Thyroid gland (tissue), 4 donors: ENCODE measurements at places on chromosomes 6 and 20.

- no peak for DNase-seq
Measured at GRCh38 chr6:33277663-33278391, 904 bp downstream of the B3GALT4 start.

- no peak for DNase-seq
Measured at GRCh38 chr6:155077784-155078183, 82.7 kb downstream of the TIAM2 start.

DNA sequence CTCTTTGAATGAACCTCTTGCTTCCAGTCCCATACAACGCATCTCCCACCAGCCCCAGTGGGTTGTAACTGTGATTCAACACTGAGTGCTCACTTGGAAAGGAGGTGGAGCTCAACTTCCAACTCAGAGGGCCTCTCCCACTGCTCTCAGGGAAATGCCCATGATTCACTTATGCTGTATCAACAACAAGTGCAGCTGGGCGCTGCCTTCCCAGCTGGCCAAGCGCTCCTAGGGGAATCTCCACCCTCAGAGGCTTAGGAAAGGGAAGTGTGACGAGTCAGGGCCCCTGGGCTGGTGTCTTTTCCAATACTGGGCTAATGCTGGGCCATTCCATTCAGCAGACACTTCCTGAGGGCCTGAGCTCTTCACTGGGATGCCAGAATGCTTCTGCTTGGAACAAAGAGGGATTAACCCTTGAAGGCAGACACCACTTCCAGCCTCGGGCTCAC lies 8.1 kb upstream of the OCSTAMP start:
- DNase-seq = peak; percentile 49

- no peak for DNase-seq
Measured at GRCh38 chr6:92647630-92648029, 771.7 kb downstream of the EPHA7 start.

GRCh38 chr6:113636357-113636824 lies 220.8 kb upstream of the MARCKS start:
- DNase-seq = no peak

GRCh38 chr6:127997496-127998164 lies 96.8 kb upstream of the THEMIS start:
- DNase-seq = no peak

GRCh38 chr6:137121401-137121997 lies 51.9 kb downstream of the IL22RA2 start:
- no peak for DNase-seq

GRCh38 chr6:162315291-162315690 lies 412.3 kb downstream of the PRKN start:
- DNase-seq = no peak

GRCh38 chr6:151566557-151566956 lies 72.7 kb downstream of the CCDC170 start:
- no peak for DNase-seq

DNA sequence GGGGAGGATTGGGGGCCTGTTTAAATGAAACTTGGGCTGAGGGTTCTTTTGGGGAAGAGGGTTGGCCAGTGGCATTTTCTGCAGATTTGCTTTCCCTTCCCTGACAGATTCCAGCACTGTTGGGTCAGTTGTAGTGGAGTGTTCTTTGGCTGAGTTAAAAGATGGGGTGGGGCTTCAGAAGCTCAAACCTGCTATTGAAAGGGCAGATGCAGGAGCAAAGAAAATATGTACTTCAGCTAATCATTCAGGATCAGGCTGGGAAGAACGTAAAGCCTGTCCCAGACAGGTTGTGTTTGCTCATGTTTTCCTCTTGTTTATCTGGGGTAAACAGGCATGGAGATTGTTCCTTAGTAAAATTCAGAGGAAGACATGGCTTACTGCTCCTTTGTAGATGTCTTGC lies 2.5 kb downstream of the SASH1 start:
- peak; percentile 51 for DNase-seq

DNA sequence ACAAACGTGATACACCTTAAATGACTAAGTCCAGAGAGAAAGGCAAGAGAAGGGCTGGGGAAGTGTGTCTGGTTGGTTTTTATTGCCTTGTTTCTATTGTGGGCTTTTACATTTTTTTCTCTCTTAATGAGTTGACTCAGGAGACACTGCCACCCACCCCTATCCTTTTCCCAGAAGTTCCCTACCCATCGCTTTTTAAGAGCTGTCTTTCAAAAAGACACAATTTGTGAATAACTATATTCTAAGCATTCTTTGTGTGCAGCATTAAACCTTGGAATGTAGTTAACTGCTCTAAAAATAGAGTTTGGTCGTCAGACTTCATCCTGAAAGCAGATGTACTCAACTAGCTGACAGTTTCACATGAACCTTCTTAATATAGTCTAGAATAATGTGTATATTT lies 174.9 kb downstream of the ISM1 start:
- no peak for DNase-seq

- no peak for DNase-seq
Measured at GRCh38 chr6:57104336-57104735, 14.3 kb downstream of the ZNF451 start.

DNA sequence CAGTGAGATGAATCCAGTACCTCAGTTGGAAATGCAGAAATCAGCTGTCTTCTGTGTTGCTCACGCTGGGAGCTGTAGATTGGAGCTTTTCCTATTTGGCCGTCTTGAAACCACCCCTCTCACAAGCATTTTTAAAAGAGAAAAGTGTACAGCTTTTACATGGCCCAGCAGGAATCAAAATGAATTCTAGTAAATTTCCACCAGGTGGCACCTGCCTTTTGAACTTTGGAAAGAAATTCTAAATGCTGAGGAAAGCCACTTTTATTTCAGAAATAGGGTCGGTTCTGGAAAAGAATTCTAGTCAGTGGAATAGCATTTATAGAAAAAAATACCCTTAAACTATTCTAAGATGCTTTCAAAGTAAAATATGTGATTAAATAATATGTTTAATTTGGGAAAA lies 647.8 kb downstream of the CD109 start:
- DNase-seq = no peak

DNA sequence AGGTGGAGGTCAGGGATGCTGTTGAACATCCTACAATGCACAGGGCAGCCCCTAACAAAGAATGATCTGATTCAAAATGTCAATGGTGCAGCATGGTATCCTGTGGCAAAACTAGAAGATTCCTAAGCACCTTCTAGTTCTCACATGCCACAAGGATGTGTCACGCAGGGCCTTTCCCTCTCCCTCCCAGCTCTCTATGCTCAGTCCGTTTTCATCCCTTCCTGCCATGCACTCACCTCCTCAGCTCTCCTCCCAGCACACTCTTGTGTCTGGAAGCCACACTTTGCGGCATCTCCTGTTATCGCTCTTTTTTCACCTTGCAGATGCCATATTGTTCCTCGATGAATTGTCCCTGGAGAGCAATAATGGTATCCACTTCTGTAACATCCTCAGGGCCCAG lies 263.4 kb downstream of the CDC5L start:
- DNase-seq = no peak

DNA sequence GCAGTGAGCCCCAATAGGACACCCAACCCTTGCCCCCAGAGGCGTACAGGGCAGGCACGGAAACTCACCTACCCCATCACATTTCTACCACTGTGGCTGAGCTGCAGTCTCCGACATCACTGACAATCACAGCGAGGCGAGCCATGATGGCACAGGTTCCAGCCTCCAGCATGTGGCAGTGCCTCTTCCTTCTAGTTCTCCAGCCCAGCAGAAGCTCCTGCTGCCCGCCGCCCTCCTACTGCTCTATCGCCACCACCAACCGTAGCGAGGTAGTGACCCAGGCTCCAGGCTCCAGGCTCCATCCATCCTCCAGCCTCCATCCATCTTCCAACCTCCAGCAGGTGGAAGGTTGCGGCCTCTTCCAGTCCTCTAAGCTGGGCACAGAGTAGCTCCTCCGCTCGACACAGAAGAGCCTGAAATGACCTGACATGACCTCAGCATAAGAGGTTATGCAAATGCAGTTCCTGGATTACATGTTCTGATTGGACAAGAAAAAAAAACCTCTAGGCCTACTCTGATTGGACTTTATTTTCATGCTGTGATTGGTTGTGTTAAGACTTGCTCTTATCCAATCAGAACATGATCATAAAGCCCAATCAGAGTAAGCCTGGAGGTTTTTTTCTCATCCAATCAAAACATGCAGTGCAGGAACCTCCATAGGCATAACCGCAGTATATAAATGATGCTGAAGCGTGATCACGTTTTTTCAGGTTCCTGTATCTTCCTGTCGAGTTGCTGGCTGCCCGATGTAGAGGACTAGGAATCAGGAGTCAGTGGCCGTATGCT lies 438.9 kb upstream of the ZNF337 start:
- no peak for DNase-seq

GRCh38 chr6:3328145-3328544 lies 69.4 kb downstream of the PSMG4 start:
- DNase-seq = no peak

DNA sequence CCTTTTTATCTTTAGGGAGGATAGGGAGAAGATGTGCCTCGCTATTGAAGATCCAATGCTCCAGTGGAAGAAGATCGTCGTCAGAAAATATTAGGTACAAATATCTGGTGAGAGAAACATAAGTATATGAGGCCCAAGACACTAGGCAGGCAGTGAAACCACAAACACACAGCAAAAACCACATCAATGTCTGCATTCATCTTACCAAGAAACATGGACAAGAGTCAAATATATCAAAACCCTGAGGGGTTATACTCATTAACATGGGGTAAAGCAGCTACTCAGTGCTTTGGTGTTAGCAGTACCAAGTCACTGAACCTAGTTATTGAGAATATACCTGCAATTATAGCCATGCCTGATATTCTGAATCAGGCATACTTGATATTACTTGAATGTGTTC lies 101.4 kb upstream of the FAM184A start:
- no peak for DNase-seq

- DNase-seq = no peak
Measured at GRCh38 chr20:63881451-63882226, 13.3 kb upstream of the DNAJC5 start.

DNA sequence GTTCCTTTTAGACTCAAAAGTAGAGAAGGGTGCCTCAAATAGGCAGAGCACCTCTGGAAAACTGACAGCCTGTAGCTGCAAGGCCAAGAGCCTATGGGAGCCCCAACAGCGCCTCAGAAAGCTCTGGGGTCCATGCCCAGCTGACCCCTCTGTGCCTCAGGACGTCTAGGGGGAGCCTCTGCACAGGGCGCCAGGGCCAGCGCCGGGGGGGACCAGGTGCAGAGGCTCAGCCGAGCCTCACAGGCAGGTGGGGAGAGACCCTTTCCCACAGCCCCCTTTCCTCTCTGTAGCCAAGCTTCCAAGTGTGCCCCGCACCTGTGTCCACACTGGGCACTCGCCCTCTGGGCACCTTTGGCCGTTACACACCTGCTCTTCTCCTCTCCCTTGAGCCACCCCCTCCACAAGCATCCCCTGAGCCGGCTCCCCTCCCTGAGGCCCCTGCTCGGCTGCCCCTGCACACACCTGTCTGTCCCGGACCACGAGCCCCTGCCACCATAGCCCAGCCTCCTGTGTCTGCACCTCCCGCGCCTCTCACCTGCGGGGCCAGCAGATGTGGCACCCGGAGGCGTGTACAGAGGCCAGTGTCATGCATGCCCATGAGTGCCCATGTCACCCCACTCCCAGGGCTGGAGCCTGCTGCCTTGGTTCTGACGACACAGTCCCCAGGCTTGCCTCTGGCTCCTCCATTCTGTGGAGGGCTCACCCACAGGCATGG lies 53.2 kb downstream of the GINS1 start:
- no peak for DNase-seq

GRCh38 chr20:32672982-32673851 lies 524 bp downstream of the C20orf203 start:
- no peak for DNase-seq

- no peak for DNase-seq
Measured at GRCh38 chr20:37627767-37628130, 66.1 kb upstream of the CTNNBL1 start.

DNA sequence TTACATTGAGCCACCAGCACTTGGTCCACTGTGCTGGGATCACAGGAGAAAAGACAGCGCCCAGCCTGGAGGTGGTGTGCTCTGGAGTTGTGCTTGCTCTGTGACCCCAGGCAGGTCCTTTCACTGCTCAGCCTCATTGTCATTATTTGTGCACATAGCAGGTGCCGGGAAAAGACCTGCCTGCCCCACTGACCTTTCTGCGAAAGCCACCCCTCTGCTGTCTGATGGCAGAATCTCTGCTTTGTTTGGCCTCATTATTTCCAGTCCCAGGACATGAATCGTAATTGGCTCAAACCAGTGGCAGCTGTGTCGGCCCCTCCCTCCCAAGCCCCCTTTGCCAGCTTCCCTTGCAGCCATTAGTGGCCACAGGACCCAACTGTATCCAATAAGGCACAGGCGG lies 185.2 kb upstream of the UST start:
- DNase-seq = no peak

GRCh38 chr6:5219011-5219691 lies 41.6 kb downstream of the LYRM4 start:
- no peak for DNase-seq

- no peak for DNase-seq
Measured at GRCh38 chr6:160347259-160348222, 637 bp upstream of the SLC22A3 start.

- no peak for DNase-seq
Measured at GRCh38 chr20:4038676-4039370, 23.5 kb upstream of the RNF24 start.
